ACHN (cell line): ENCODE measurements at places on chromosomes 12 and 14.

- DNase-seq = peak; percentile 80
These were observed 19.3 kb downstream of the CPNE8 start for GRCh38 chr12:38886064-38886463.

GRCh38 chr12:94169495-94169894 is 21.1 kb downstream of the PLXNC1 start:
- no peak for DNase-seq

DNA sequence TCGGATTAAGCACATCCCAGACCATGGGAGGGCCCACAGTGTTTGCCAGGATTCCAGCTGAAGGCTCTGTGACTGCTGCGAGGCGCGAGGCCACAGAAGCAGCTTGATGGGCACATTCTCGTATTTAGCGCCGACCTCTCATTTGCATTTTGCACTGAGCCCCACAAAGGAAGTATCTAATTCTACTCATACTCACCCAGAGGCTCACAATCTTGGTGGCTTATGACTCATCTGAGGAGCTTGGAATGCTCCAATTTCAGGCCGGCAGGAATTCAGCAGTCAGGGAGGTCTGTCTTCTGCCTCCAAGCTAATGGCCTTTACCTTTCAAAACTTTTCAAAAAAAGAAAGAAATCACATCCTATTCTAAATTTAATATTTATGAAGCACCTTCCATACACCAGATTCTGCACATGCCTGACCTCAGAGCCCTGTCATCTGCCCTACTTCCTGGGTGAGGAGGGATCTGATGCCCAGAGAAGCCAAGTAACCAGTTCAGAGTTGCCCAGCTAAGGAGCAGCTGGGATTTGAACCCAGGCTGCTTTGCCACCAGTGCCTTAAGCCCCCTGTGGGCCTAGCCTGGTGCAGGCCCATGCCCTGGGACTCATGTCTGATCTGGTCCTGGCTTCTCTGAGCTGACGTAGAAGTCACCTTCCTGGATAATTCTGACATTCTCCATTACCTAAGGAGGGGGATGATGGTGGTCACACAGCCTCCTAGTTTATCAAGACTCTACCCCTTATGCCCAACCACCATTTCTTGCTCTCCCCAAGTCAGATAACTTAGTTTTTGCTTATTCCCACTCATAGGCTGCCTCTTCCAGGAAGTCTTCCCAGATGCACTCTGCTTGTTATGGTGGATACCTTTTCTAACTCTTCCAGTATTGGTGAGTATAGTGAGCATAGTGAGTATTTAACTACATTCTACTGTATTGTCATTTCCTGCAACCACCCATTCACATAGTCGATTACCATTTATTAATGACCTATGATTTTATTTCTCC is 198.9 kb downstream of the RBM19 start:
- DNase-seq = peak; percentile 92

DNA sequence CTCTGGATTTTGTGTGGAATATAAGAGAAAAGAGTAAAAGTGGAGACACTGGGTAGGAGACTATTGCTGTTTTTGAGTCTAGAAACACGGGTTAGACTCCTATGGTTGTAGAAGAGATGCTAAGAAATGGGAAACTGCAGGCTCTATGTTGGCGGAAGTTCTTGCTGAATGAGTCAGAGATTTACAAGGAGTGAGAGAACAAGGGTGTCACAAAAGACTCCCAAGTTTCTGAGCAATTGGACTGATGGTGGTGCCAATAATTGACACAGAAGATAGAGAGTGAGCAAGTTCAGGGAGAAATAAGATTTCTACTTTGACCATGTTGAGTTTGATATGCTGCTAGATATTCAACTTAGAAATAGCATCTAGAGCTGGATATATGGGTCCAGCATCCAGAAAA is 2.6 kb upstream of the PRKD1 start:
- peak; percentile 66 for DNase-seq

- no peak for DNase-seq
These were observed 119.8 kb downstream of the KICS2 start for GRCh38 chr12:64102339-64102738.
